Activated T-helper 2 cell treated with anti-CD3 and anti-CD28 coated beads, Interferon-gamma antibody, Interleukin-2, Interleukin-4, amounts not matched to agents 10 μg/mL and 5 μg/mL and 100 μg/mL, durations not matched to agents 14 hours and 24 hours and 36 hours (primary cell): ENCODE measurements at places on chromosomes 11 and 22.

DNA sequence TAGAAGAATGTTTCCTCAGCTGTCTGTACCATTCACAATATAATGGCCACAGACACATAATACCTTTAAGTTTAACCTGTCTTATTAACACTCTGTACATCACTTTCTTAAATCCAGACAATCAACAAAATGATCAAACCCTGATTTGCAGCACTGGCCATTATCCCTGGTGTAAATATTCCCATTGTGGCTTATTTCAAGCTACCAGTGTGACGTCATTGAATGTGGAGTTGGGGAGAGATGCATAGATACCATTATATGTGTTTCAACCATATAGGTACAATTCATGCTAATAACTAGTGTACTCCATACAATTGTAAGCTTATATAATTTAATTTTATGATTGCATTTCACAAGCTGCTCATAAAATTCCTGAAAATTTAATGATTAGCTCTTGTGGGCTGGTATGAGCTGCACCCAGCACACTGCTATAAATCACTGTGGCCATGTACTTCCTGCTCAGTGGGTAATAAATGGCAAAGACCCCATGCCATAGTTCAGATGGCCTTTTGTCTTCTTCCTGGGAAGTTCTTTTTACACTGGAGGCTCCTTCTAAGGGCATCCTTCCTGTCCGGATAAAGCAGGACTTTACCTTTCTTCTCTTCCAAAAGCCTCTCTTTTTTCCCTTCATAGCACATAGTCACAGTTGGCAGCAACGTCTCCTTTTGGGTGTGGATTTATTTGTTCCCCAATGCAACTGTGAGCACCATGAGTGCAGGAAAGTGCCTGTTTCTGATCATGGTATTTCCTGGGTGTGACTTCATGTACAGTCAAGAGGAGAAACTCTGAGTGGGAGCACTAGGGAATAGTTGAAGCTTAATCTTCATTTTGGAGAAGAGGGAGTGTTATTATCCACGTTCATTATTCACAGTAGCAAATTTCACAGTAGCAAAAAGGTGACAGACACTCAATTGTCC, 87.8 kb downstream of the MIAT start:
- H3K27ac ChIP-seq = no peak overlapping the region
- no peaks in the 10 kb centered on the region for H3K4me1 ChIP-seq
- DNase-seq = no peak
- H3K4me3 ChIP-seq = no peak overlapping the region
- no peaks in the 10 kb centered on the region for H3K27me3 ChIP-seq
- no peaks in the 10 kb centered on the region for H3K36me3 ChIP-seq

DNA sequence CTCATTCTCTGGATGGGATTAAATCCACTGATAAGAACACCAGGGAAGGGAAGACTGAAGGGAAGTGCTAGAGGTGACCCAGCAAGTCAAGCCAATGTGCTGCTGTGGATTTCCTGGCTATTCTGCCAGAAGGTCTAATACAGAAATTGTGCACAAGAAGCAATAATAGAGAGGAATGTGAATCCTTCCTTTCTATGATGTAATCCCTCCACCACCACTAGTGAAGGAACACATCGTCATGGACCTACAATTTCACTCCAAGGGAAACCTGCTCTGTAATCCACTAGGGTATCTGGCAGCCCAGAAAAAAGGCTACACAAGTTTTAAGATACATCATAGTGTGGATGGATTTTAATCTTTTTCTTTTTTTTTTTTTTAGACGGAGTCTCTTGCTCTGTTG, 17.4 kb downstream of the LARGE2 start:
- H3K36me3 ChIP-seq = peaks cover 19% of the 10 kb centered on the region
- no peaks in the 10 kb centered on the region for H3K27me3 ChIP-seq
- no peak overlapping the region for H3K4me3 ChIP-seq

- peaks cover under 1% of the 10 kb centered on the region for H3K36me3 ChIP-seq
- DNase-seq = no peak
- no peak overlapping the region for H3K4me3 ChIP-seq
Measured at GRCh38 chr11:76033699-76034098, 172.6 kb downstream of the WNT11 start.

DNA sequence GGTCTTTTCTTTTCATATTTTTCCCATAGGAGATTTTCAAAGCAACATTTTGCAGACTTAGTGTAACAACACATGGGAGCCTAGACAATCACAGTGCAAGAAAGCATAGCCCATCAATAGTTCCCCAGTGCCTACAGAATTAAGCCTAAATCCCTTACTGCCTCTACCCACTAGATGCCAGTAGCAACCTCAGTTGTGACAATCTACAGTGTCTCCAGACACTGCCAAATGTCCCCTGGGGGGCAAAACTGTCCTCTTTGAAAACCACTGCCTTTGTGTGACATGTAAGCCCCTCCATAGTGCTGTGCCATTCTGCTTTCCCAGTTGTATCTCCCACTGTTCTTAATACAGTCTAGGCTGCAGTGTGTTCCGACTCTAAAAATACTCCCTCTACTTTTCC, 1329.0 kb downstream of the LRRC4C start:
- DNase-seq = no peak
- no peaks in the 10 kb centered on the region for H3K36me3 ChIP-seq
- H3K4me1 ChIP-seq = no peaks in the 10 kb centered on the region
- H3K4me3 ChIP-seq = no peak overlapping the region
- H3K27ac ChIP-seq = no peak overlapping the region

DNA sequence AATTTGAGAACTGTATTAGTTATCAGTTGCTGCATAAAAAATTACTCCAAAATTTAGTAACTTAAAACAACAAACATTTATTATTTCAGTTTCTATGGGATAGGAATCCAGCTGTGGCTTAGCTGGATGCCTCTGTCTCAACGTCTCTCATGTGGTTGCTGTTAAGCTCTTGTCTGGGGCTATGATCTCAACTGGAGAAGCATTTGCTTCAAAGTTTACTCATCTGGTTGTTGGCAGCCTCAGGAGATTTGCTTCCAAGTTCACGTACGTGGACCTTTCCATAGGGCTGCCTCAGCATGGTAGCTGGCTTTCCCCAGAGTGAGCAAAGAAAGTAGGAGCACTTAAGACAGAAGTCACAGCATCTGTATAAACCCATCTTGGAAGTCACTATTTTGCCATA, 144.9 kb upstream of the SESN3 start:
- H3K4me1 ChIP-seq = peaks cover 11% of the 10 kb centered on the region
- H3K36me3 ChIP-seq = no peaks in the 10 kb centered on the region
- H3K4me3 ChIP-seq = no peak overlapping the region
- no peak for DNase-seq

GRCh38 chr11:82639251-82639650, 94.4 kb downstream of the FAM181B start:
- H3K27ac ChIP-seq = no peak overlapping the region
- H3K4me3 ChIP-seq = no peak overlapping the region
- H3K4me1 ChIP-seq = no peaks in the 10 kb centered on the region
- H3K36me3 ChIP-seq = no peaks in the 10 kb centered on the region

- peak overlapping the region; percentile 39 for H3K4me3 ChIP-seq
- H3K4me1 ChIP-seq = peaks cover 27% of the 10 kb centered on the region
Measured at GRCh38 chr11:75142714-75143419, 8.0 kb upstream of the SLCO2B1 start.

- H3K4me3 ChIP-seq = no peak overlapping the region
- H3K27me3 ChIP-seq = peaks cover 1% of the 10 kb centered on the region
- peaks cover 7% of the 10 kb centered on the region for H3K4me1 ChIP-seq
- no peak for DNase-seq
- H3K36me3 ChIP-seq = no peaks in the 10 kb centered on the region
Measured at GRCh38 chr11:123122852-123123251, 60.9 kb upstream of the HSPA8 start.

GRCh38 chr22:30204015-30204741, 42.4 kb downstream of the LIF start:
- H3K4me1 ChIP-seq = peaks cover 21% of the 10 kb centered on the region
- H3K27me3 ChIP-seq = no peaks in the 10 kb centered on the region
- DNase-seq = no peak

DNA sequence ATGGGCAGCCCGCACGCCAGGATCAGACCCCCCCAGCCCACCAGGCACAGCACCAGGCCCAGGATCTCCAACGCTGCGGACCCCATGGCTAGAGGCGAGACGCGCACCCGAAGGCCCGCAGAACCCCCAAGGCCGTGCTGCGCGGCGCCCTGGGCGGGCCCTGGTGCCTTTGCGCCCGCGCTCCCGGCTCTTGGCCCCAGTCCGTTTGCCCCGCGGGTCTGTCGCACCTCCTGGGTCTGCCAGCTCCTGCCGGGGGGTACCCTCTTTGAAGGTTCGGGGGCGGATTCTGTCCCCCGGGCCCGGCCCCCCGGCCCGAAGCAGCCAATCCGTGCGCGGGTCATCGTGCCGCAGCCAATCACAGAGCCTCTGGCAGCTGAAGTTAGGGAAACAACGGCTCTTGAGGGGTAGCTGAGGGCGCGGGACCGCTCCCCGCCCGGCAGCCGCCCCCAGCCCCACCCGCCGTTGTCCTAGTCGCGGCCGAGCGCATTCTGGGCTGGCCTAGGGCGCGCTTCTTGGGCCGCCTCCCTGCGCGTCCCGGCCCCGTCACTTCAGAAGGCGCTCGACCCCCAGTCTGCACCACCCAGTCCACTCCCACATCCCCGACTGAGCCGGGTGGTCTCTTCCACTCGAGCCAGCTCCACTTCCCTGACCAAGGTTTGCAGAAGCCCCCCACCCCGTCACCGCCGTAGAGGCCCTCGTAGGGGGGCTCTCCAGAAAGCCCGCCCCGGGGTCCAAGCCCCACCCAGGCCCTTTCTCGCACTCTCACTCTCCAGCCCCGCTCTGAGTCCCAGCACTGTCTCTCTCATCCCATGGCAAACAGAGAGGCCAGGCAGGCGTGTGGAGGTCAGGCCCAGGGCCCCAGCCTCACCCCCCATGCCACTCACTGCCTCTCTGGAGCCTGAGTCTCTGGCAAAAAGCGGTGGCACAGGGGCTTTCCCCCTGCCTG, at the start of gene CLDN5:
Gene CLDN5, minus strand, starts transcription at position 241 of the 946 bp plus-strand sequence. Its CDS starts 155 bp downstream, at position 86.
- H3K27me3 ChIP-seq = peaks cover 12% of the 10 kb centered on the region
- H3K4me3 ChIP-seq = peak within 1 kb of the TSS; percentile 70
- no peak for DNase-seq
- H3K27ac ChIP-seq = no peak within 1 kb of the TSS

DNA sequence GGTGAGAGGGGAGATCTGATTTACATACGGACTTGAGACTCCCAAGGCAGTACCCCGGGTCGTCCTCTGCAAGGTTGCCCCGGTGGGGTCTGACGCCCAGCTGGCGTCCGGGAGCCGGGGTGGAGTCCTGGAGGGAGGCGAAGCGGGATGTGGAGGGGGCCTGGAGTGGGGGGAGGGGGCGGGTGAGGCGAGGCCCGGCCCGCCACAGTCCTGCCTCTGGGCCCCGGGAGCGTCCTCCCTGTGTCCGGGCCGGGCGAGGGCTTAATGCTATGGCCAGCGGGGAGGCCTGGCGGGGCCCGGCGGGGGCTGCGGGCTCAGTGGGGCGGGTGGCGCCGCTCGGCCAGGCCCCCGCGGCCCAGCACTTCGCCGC, 2.4 kb upstream of the MYBPC3 start:
- no peak overlapping the region for H3K27ac ChIP-seq
- no peaks in the 10 kb centered on the region for H3K27me3 ChIP-seq
- H3K36me3 ChIP-seq = no peaks in the 10 kb centered on the region
- no peak for DNase-seq
- no peak overlapping the region for H3K4me3 ChIP-seq
- H3K4me1 ChIP-seq = peaks cover 8% of the 10 kb centered on the region

DNA sequence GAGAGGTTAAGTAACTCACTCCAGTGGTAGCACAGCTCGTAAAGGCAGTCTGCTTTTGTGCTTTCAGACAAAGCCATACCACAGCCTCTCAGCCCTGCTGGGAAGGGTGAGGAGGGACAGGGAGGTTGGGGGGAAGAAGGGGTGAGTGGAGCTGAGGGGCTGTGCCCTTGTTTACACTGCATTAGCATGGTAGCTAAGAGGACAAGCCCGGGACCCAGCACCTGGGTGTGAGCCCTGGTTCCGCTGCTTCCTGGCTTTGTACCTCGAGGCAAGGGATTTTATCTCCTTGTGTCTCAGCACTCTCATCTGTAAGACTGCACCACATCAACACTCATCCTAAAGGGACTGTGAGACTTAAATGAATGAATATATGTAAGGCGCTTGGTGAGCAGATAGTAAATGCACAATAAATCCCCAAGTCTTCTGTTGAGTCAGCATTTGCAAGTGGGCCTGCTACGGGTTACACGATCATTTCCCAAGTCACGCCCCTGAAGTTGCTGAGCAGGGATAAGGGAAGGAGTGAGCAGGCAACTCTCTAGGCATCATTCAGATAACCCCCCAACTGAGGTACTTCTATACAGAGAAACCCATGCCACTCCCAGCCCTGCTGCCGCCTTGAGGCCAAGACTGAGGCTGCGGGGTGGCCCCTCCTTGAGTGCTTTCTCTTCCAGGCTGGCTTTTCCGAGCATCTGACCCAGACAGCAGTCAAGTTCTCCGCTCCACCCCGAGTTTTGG, 7.5 kb downstream of the RASD2 start:
- peaks cover 6% of the 10 kb centered on the region for H3K4me1 ChIP-seq
- no peak overlapping the region for H3K27ac ChIP-seq
- H3K4me3 ChIP-seq = no peak overlapping the region
- no peak for DNase-seq

DNA sequence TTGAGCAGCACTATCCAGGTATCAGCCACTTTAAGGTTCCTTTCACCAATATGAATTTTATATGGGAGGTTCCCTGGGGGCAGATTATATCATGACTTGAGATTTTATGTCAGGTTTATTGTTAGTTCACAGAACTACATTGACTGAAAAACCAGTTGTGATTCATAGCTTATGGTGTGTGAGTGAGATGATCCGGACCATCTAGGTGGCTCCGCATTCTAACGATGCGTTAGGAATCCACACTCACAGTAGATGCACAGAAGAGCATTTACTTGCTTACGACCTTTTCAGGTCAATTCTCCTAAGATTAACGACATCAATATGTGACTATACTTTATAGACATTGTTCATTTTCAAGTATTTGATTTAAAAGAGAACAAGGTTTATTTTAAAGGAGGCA, 984.3 kb upstream of the CCDC90B start:
- DNase-seq = no peak
- no peak overlapping the region for H3K4me3 ChIP-seq
- H3K36me3 ChIP-seq = no peaks in the 10 kb centered on the region

- H3K4me3 ChIP-seq = peak overlapping the region; percentile 24
- H3K27me3 ChIP-seq = peaks cover 17% of the 10 kb centered on the region
- H3K27ac ChIP-seq = no peak overlapping the region
- peaks cover 7% of the 10 kb centered on the region for H3K4me1 ChIP-seq
- no peak for DNase-seq
- no peaks in the 10 kb centered on the region for H3K36me3 ChIP-seq
Measured at GRCh38 chr11:19951558-19952115, 208.6 kb downstream of the DBX1 start.
